Central memory CD4-positive, alpha-beta T cell (primary cell): ENCODE measurements at places on chromosomes 2 and 18.

DNA sequence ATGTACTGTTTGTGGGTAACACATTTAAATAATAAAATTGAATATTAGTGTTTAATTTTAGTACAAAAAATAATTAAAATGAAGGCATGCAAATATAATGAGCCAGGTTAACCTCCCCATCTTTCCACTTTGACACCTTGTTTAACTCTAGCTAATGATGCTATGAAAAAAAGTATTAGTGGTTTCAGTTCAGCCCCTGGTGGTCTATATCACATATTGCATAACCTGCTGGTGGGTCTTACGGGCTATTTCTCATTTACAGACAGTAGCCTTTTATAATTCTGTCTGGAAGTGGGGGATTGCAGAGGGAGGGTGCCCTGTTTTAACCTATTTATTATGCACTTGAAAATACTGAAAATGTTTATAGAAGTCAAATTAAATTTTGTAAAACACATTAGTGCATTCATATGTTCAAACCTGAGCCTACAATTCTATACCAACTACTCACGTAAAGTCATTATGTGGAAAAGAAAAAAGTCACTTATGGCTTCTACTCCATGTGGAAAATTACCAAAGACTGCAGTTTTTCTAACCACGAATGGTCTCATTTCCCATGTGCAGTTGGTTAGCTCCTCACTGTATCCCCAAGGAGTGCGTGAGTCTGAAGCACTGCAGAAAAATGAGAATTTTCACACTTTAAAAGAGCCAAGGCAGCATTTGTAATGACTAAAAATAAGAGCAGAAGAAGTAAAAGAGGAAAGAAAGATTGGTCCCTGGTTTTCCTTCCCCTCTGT is 381.0 kb downstream of the MTX2 start:
- DNase-seq: no peak

DNA sequence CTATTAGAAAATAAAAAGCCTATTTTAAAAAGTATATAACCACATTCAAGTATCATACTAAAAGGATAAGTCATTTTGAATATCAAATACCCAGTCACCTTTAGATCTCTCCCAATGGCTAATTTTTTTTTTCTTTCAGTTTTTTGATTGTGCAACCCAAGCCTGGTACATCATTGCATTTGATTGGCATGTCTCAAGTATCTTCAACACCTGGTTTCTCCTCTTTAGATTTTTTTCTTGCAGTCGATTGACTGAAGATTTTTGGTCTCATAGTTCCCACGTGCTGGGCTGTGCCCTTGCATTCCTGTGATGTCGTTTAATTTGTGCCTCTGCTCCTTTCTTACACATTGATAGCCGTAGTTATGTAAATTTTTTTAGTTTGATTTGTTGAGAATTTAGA is 40.7 kb downstream of the ATIC start:
- DNase-seq: no peak

DNA sequence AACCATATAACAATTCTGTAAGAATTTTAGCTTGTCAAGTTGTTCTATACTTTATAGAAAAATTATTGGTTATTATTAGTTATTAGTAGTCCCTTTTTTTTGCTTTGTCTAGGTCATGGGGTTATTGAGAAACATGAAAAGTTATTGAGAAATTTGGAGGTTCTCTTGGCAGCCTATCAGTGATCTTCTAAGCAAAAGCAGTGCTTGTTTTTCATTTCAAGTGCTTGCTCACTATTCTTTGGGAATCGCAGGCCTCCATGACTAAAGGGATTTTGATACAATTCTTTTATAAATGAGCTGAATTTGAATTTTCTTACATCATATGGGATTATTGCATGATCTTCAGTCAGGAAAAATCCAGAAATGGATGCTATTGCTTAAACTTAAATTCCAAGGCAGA is 25.8 kb downstream of the PLEKHA3 start:
- DNase-seq: no peak

DNA sequence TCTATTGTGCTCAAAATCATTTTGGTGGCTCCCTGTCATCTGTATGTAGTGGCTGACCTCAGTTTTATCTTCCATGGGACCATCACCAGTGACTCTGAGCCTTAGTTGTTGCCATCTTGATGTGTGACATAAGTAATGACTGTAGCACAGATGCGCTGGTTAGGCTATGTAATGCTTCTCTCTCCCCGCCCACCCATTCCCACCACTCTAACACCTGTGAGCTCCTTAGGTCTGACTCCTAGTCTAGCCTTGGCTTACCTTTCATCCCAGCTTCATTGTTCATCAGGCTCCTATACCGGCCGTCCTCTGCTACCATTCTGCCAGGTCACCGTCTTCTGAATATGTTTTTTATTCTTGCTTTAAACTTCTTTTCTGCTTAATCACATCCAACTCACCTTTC is 17.2 kb downstream of the MYO1B start:
- DNase-seq: no peak

DNA sequence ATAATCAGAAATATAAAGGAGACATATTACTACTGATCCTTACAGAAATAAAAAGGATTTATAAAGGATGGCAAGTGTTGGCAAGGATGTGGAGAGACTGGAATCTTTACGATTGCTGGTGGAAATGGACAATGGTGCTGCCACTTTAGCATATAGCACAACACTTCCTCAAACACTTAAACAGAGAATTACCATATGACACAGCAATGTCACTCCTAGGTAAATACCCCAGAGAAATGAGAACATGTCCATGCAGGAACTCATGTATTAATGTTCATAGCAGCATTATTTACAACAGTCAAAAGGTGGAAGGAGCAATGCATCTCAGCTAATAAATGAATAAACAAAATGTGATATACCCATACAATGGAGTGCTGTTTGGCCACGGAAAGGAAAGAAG is 137.5 kb downstream of the NDUFA10 start:
- DNase-seq: no peak

DNA sequence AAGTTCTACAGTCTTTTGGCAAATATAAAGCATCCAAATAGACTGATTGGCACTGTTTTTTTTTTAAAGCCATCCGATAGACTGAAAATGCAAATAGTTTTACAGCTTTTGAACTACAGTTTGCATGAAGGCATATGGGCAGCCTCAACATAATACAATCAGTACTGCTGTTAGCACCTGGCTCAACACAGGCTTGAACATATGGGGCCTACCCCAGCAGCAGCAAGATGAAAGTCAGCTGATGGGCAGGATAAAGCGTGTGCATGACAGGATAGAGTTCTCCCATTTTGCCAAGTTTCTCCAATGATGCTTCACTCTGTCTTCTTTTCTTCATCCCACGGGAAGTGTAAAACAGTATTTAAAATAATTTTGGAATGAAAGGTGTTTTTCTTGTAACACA is 1.3 kb upstream of the AKAIN1 start:
- no peak for DNase-seq

GRCh38 chr2:60884800-60885199 is 3.4 kb downstream of the REL start:
- DNase-seq: no peak
